Sciatic nerve (tissue), 2 donors: ENCODE measurements at places on chromosomes 1 and 21.

GRCh38 chr1:230143534-230143933 is 76.5 kb downstream of the GALNT2 start:
- DNase-seq, result no peak

- no peak for DNase-seq
Measured at GRCh38 chr1:67250051-67250653, 57.5 kb upstream of the IL12RB2 start.

GRCh38 chr1:77978293-77978968 is 441 bp downstream of the FUBP1 start:
- peak; percentile 65 for DNase-seq

GRCh38 chr1:109635862-109636200 is 16.2 kb downstream of the AMPD2 start:
- DNase-seq, result no peak

- no peak for DNase-seq
Measured at GRCh38 chr1:2137257-2138121, 57.1 kb downstream of the FAAP20 start.

DNA sequence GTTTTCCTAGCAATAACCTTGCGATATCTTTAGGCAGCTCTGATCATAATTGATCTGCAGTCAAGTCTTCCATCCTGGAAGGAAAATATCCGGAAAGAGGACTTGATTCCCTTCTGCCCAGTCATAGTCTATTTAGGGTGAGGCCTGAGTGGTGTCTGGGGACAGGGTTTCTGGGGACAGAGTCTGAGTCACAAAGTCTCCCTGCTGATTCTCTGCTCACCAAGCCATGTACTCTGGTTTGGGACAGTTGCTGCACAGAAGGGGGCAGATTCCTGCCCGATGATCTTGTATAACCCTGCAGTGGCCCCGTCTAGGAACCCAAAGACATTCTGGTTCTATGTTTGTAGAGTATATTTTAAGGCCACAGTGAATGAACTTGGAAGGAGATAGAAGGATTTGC is 178.8 kb downstream of the KCNJ6 start:
- no peak for DNase-seq

DNA sequence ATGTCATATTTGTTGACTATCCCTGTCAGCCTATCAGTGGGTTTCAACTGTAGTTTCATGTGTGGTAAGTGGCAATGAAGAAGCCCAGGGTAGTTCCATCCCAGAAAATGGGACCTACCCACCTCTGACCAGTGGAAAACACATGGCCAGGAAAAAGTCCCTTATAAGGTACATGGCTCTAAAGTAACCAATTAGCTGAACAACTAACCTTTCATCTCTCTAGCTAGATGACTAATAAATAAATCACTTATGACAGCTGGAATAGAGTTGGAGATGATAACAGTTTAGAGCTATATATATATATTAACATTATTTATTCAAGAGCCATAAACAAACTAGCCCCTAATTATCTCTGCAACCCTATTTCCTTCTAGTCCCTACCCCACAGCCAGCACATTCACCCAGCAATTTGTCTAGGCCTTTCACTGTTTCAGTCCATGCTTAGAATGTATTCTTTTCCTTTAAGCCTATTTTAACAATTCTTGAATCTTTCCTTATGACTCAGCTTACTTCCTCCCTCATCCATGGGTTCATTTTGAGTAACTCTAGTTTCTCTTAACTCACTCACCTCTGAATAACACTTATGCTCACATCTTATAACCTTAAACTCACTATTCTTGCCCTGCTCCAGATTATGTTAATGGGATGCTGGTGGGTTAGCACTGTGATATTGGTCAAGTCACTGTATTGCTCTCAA is 83.7 kb downstream of the TNFSF18 start:
- DNase-seq, result no peak

GRCh38 chr21:42847726-42848125 is 31.6 kb downstream of the WDR4 start:
- peak; percentile 21 for DNase-seq

- no peak for DNase-seq
Measured at GRCh38 chr1:240597153-240597745, 14.7 kb downstream of the GREM2 start.

- DNase-seq, result no peak
Measured at GRCh38 chr1:151384584-151384983, 12.1 kb upstream of the SELENBP1 start.

GRCh38 chr1:88378560-88378959 is 305.5 kb upstream of the PKN2 start:
- no peak for DNase-seq

- no peak for DNase-seq
Measured at GRCh38 chr1:162782671-162783070, 7.8 kb upstream of the HSD17B7 start.

DNA sequence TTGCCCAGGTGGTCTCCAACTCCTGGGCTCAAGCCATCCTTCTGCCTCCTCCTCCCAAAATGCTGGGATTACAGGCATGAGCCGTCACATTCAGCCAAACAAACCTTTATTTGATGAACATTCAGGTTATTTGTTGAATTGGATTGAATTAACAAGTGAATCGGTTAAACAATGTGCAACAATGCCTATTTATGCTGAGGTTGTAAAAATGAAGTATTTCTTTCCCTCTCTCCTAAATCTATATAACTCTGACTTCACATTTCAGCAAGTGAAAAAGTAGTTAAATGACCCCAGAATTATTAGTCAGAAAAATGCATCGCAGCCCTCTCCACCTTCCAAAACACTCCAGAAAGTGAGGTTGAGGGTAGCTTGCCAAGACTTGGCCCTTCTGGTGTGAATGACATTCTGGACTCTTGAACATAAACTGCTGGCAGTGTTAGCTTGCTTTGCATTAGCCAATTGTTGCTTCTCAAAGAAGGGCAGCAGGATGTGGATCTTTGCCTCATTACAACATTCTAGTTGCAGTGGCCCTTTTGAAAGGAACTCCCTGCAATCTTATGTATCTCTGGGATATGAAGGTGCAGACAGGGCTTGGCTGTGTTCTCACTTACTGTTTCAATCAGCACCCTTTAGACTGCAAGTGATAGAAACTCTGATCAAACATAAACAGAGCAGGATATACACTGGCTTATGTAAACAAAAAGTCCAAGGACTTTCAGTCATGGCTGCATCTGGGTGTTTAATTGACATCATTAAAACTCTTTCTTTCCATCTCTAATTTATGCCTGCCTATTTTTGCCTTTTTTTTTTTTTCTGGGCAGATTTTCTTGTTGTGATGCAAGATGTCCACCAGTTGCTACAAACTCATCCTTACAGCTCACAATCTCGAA is 22.4 kb downstream of the EDN2 start:
- no peak for DNase-seq

DNA sequence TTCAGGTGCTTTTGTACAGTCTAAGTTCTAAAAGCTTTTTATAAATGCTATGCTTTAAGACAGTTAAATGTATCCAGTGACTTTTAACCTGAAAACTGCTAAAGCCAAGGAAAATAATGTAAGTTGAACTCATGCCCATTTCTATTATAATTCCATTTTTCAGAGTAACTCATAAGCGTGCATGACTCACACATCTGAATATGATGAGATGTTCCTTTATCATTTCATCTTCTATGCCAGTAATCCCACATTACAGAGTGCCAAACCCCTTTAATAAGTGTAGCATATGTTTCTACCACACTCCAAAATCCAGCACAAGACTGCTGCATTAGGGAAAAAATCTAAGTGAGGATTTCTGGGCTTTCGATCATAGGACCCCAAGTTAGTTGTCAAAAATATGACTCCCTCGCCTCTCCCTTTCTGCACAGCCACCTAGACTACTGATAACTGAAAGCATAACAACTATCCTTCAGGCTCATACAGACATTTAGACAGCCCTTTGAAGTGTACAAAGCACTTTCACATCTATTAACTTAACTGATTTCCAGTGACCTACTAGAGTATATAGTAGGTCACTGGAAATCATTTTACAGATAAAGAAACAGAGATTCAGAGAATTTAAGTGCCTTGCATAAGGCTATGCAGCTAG is 45.3 kb downstream of the JAK1 start:
- DNase-seq, result no peak

DNA sequence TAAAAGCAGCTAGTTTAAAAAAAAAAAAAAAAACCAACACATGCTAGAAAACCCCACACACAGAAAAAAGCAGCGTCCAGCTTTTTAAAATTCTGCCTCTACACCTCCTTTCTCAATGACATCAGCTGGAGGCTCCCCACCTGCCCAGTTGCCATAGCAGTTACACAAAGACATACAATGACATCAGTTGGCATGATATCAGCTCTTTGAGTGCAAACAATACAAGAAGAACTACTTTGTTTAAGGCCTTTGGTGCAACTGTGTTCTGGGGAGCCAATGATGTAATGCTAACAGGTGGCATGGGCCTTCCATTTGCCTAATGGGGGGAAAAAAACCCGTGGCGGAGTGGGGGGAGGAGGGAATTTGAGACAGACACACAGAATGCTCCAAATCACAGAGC is 32.9 kb downstream of the DUSP10 start:
- no peak for DNase-seq

DNA sequence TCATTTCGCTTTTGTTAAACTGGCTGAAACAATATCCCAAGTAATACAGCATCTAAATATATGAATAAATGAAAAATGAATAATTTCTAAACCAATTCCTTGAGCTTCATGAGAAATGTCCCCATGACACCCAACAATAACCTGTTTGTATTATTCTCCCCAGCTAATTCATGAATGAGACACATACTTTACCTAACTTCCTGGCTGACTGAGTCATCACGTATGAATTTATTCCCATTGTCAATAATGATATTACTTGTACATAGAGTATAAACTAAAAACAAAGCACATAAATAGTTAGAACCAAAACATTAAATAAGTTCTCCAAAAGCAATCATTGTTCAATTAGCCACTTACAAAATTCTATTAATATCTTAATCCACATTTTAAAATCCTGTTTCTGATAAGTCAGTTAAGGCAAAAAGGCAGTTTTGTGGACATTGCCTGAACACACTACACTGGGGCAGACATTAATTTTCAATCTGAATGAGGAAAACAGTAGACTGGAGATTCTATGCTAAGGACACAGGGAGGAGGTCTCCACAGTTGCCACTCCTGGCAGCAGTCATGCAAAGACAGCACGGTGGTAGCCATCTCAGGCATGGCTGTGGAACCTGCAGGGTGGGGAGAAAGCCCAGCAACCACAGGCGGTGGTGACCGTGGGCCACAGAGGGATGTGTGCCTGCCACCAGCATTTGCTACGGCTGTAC is 48.2 kb downstream of the SLC9C2 start:
- no peak for DNase-seq

DNA sequence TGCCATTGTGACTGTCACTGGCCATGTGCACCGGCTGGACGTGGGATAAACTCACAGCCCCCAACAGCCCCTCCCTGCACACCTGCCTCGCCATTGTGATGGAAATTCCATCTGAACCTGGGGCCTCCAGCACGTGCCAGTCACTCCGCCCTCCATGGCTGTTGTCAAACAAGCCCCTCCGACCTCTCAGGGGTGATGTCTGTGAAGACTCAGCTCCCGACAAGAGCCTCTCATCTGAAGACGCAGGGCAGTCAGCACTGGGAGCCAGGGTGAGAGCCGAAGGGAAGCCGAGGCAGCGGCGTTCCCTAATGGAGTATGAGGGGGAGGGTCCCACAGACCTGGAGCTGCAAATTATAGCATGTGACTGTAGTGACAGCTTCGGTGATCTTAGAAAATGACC is 1.4 kb upstream of the KRTAP10-2 start:
- DNase-seq, result peak; percentile 51

DNA sequence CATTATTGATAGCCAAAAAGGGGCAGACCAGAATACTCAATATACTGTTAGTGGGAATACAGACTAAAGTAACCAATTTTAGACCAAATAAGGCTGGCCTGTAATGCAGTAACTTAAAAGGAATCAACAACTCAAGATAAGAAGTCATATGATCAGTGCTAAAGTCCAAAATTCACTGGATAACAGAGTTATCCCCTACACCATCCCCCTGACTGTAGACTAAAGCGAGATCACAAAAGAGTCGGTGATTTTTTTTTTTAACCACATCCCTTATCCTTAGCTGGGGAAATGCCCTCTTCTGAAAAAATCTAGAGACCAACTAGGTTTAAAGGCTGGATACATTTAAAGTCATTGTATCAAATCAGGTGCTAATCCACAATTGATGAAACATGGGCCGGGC is 7.7 kb downstream of the UBR4 start:
- no peak for DNase-seq

DNA sequence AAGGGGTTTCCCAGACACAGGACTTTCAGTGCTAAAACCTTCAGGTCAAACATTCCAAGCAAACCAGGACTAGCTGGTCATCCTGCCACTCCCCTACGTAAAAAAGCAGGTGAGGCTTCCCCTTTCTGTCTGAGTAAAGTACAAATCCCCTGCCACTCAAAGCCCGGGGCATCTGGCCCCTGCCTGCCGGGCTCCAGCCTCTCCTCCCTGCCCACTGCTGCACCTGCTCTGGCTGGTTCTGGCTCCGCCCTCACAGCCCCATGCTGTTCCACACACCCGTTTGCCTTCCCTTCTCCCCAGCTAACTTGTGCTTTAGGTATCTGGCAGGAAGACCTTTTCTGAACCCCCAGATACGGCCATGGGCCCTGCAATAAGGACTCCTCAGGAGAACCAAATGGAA is 23.3 kb upstream of the S100A7 start:
- no peak for DNase-seq

GRCh38 chr1:32337855-32338636 is 2.0 kb upstream of the MARCKSL1 start:
- DNase-seq, result peak; percentile 76

DNA sequence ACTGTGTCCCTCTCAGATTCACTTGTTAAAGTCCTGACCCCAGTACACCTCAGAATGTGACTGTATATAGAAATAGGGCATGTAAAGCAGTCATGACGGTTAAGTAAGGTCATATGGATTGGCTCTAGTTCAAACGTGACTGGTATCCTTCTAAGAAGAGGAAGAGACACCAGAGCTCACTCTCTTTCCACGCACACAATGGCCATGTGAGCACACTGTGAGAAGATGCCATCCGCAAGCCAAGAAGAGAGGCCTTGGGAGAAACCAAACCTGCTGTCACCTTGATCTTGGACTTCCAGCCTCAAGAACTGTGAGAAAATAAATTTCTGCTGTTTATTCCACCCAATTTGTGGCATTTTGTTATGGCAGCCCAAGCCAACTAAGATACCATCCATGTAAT is 56.8 kb upstream of the IRF2BP2 start:
- no peak for DNase-seq

- no peak for DNase-seq
Measured at GRCh38 chr1:11924334-11925195, 1.7 kb downstream of the KIAA2013 start.
